Aorta (tissue), 5 donors: ENCODE measurements at places on chromosomes 1 and 21.

- peaks cover 5% of the 10 kb centered on the region for H3K4me1 ChIP-seq
- H3K27me3 ChIP-seq: no peaks in the 10 kb centered on the region
- H3K36me3 ChIP-seq: peaks cover 3% of the 10 kb centered on the region
- no peak overlapping the region for H3K4me3 ChIP-seq
- no peak for DNase-seq
Observed at GRCh38 chr21:33360281-33360680, 35.5 kb downstream of the IFNAR1 start.

GRCh38 chr1:231778009-231778719, 151.6 kb downstream of the DISC1 start:
- no peak overlapping the region for H3K27ac ChIP-seq
- H3K4me3 ChIP-seq: no peak overlapping the region
- no peaks in the 10 kb centered on the region for H3K27me3 ChIP-seq

GRCh38 chr1:175823406-175823805, 80.0 kb upstream of the TNR start:
- H3K36me3 ChIP-seq: no peaks in the 10 kb centered on the region
- no peak for DNase-seq
- no peak overlapping the region for H3K27ac ChIP-seq

- H3K27ac ChIP-seq: no peak overlapping the region
- no peaks in the 10 kb centered on the region for H3K36me3 ChIP-seq
- H3K4me3 ChIP-seq: no peak overlapping the region
- no peak for DNase-seq
Observed at GRCh38 chr1:154911691-154912550, 24.6 kb downstream of the PMVK start.

- H3K36me3 ChIP-seq: no peaks in the 10 kb centered on the region
- no peak for DNase-seq
- H3K27me3 ChIP-seq: no peaks in the 10 kb centered on the region
- no peak overlapping the region for H3K27ac ChIP-seq
- H3K4me3 ChIP-seq: no peak overlapping the region
- no peaks in the 10 kb centered on the region for H3K4me1 ChIP-seq
Observed at GRCh38 chr1:184324972-184325371, 61.9 kb upstream of the C1orf21 start.

- H3K36me3 ChIP-seq: no peaks in the 10 kb centered on the region
- H3K4me3 ChIP-seq: no peak overlapping the region
- no peak overlapping the region for H3K27ac ChIP-seq
- H3K27me3 ChIP-seq: no peaks in the 10 kb centered on the region
- no peaks in the 10 kb centered on the region for H3K4me1 ChIP-seq
Observed at GRCh38 chr21:38796424-38796823, 9.3 kb upstream of the ETS2 start.

DNA sequence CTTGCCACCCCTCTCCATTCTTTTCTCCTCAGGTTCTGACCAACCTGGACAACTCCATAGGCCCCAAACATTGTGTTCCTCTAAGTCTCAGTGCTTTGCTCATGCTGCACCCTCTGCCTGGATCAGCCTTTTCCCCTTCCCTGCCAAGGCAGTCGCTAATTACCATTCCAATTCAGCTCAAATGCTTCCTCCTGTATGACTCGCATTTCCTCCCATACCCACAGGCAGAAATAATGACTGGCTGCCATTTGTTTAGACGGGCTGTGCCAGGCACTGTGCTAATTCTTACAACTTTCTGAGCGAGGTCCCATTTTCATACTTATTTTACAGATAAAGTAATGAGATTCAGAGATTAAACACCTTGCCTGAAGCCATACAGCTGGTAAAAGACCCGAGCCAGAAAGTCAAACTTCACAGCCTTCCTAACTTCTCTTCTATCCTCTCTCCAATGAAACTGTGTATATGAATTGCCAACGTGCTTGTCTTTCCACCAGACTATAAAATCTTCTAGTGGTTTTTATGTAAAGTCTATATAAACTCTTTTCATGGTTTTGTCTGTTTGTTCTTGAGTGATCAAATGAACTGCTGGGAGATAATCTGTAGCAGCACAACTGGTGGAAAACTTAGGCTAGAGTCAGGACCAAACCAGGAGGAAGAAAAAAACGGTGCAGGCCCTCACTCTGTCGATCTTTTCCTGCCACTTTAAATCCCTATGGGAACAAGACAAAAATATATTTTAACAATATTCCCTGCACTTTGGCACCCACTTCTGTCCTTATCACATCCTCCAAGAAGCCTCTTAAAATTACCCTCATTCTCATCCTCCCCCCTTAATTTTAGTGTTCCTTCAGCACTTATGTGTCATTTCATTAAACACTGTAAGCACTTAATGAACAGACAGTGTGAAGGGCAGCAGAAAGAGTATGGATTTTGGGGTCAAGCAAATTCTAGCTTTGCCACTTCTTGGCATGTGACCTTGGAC, 33.7 kb downstream of the RAB3B start:
- no peak overlapping the region for H3K27ac ChIP-seq
- no peaks in the 10 kb centered on the region for H3K27me3 ChIP-seq
- H3K4me3 ChIP-seq: no peak overlapping the region
- H3K4me1 ChIP-seq: no peaks in the 10 kb centered on the region
- no peak for DNase-seq

GRCh38 chr21:23014021-23014420, 2015.8 kb downstream of the NCAM2 start:
- H3K27me3 ChIP-seq: no peaks in the 10 kb centered on the region
- no peaks in the 10 kb centered on the region for H3K4me1 ChIP-seq
- no peaks in the 10 kb centered on the region for H3K36me3 ChIP-seq
- H3K27ac ChIP-seq: no peak overlapping the region
- no peak overlapping the region for H3K4me3 ChIP-seq

DNA sequence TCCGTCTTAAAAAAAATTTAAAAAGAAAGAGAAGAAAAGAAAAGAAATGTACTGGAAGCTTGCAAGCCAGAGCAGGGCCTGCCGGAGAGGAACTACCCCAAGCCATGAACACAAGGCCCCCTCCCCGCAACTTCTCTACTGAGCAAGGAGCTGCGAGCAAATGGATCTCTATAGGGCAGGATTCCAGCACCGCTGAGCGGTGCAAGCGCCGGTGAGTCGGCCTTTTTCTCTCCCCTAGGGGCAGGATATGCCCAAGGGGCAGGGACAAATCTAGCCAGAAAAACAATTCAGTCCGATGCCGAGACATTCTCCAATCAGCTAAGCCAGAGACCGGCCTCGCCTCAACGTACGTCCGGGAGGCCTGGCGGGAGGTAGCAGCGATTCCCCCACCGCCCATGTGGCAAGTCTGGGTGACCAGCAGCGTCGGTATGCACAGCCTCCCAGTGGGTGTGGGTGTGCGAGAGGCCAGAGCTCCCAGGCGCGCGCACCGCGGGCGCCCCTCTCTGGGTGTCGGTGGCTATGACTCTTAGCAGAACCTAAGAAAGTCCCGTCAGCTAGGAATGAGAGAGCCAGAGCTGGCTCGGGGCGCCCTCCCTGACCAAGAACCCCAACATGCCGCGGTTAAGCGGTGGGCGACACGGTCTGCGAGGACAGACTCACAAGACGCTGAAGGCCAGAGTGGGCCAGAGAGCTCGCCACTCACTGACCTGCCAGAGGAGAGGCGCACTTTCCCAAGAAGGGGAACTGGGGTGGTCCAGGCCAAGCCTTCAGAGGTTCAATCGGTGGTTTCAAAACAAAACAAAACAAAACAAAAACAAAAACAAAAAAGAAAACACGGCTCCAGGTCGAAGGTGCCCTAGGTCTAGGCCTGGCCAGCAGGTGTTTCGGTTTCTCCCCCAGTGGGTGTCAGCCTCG, 1.9 kb downstream of the CSMD2 start:
- H3K27ac ChIP-seq: no peak overlapping the region
- H3K27me3 ChIP-seq: no peaks in the 10 kb centered on the region
- H3K4me1 ChIP-seq: no peaks in the 10 kb centered on the region
- DNase-seq: peak; percentile 93
- H3K36me3 ChIP-seq: no peaks in the 10 kb centered on the region

- peaks cover 11% of the 10 kb centered on the region for H3K4me1 ChIP-seq
- no peaks in the 10 kb centered on the region for H3K36me3 ChIP-seq
- DNase-seq: no peak
- no peak overlapping the region for H3K27ac ChIP-seq
Observed at GRCh38 chr1:164587617-164588501, 28.9 kb downstream of the PBX1 start.

- H3K4me3 ChIP-seq: peak overlapping the region; percentile 76
- H3K36me3 ChIP-seq: no peaks in the 10 kb centered on the region
- H3K27me3 ChIP-seq: no peaks in the 10 kb centered on the region
- DNase-seq: peak; percentile 69
Observed at GRCh38 chr1:178541829-178542553, 29.1 kb downstream of the TEX35 start.

DNA sequence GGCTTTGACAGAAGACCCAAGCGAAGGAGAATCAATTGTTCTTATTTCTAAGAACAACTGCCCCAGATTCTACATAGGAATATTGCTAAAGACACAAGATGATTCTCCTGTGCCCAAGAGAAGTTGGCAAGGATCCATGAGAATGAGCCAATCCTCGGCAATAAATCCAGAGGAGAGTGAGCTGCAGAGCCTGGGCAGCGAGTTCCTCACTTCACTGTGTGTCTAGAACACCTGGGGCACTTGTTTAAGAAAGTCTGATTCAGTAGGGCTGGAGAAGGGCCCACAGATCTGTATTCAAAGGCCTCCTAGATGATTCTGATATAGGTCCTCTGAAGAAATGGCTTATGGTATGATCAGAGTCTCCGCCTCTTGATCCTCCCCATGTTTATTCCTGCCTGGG, 31.8 kb downstream of the GADD45A start:
- no peaks in the 10 kb centered on the region for H3K36me3 ChIP-seq
- DNase-seq: no peak
- peak overlapping the region; percentile 26 for H3K27ac ChIP-seq
- H3K4me1 ChIP-seq: peaks cover 2% of the 10 kb centered on the region

DNA sequence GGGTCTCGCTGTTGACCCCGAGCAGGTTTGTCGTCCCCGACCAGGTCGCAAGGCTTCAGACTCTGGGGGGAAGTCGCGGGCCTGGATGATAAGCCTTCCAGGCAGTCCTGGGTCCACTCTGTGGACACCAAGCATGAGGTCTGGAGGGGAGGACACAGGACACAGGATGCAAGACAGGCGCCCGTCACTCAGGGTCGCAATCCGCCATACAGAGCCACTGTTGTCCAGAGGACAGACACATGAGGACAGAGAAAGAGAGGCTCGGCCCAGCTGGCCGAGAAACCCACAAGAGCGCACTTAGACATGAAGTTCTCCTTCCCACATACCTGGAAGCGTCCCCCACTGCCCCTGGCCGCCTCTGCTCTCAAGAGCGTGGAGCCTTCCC, 4.8 kb upstream of the FOXD2 start:
- no peak overlapping the region for H3K4me3 ChIP-seq
- no peaks in the 10 kb centered on the region for H3K27me3 ChIP-seq

GRCh38 chr1:10973552-10973951, 38.9 kb upstream of the TARDBP start:
- no peaks in the 10 kb centered on the region for H3K36me3 ChIP-seq
- no peak overlapping the region for H3K4me3 ChIP-seq

- H3K36me3 ChIP-seq: no peaks in the 10 kb centered on the region
- H3K27ac ChIP-seq: no peak overlapping the region
- no peaks in the 10 kb centered on the region for H3K27me3 ChIP-seq
- no peaks in the 10 kb centered on the region for H3K4me1 ChIP-seq
Observed at GRCh38 chr1:241240069-241240468, 116.9 kb downstream of the RGS7 start.

DNA sequence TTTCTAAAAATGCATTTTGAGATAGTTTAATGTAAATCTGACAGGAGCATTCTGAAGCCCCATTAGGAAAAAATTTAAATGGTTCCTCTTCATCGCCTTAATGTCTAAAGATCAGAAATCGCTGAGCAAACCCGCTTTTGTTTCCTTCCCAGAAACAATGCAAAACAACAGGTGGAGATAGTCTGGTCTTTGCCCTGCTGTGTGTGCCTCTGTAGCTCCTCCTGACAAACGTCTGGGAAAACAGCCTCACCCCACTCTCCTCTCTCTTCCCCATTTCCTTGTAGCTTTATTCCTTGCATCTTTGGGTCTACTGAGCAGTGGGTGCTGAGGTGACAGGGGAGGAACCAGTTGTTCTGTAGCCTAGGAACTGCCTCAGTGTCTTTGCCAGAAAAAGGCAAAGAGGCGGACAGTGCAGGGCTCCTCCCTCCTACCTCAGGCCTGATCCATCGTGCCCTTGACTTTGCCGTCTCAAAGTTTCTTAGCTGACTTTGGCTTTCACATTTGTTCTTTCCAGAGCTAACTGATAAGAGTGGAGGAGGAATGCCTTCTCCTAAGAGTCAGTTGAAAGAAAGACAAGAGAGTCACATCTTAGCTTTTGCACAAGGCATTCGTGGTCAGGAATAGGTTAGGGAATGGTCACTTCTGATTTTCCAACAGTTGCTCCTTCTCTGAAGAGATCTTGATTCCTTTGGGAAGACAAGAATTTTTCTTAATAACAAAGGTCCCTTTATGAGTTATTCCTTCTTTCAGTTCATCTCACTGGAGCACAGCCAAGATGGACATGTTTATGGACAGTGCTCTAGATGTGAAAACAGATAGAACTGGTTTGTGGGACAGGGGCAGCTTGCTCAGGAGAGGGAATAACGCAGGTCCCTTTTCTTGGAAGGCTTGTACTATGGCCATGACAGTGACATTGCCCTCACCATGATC, 24.9 kb downstream of the SYT11 start:
- no peak overlapping the region for H3K4me3 ChIP-seq
- H3K4me1 ChIP-seq: no peaks in the 10 kb centered on the region

GRCh38 chr1:160877221-160877620, 7.8 kb downstream of the ITLN1 start:
- no peaks in the 10 kb centered on the region for H3K4me1 ChIP-seq
